ENCODE measurements at places on chromosomes 12 and 14. TPM values are rescaled to one million over a fixed set of nuclear protein-coding genes. Genes with fewer than 3 reads are reported as not detected.

BICDL1 gene
- polyA plus RNA-seq, result 14.9 TPM

- no peak for DNase-seq
- no peaks in the 10 kb centered on the region for H3K4me1 ChIP-seq
- H3K4me3 ChIP-seq, result no peak overlapping the region
- no peaks in the 10 kb centered on the region for H3K36me3 ChIP-seq
These were observed 110.6 kb downstream of the PRMT8 start for GRCh38 chr12:3601461-3602150.

GRCh38 chr14:38129705-38130104 lies 78.0 kb upstream of the SSTR1 start:
- DNase-seq, result no peak
- H3K27ac ChIP-seq, result no peak overlapping the region
- H3K4me1 ChIP-seq, result no peaks in the 10 kb centered on the region
- H3K4me3 ChIP-seq, result no peak overlapping the region
- H3K27me3 ChIP-seq, result no peaks in the 10 kb centered on the region
- H3K36me3 ChIP-seq, result no peaks in the 10 kb centered on the region

- peaks cover 5% of the 10 kb centered on the region for H3K27me3 ChIP-seq
- no peak overlapping the region for H3K27ac ChIP-seq
- no peaks in the 10 kb centered on the region for H3K4me1 ChIP-seq
- DNase-seq, result no peak
- no peak overlapping the region for H3K4me3 ChIP-seq
These were observed 7.4 kb downstream of the OAS2 start for GRCh38 chr12:112985642-112986290.

TTC7B gene
- polyA plus RNA-seq, result 12.2 TPM

- no peak for DNase-seq
These were observed 328.7 kb downstream of the DPF3 start for GRCh38 chr14:72565149-72565559.

PLEKHG7 gene
- polyA plus RNA-seq, result 0.54 TPM

DNA sequence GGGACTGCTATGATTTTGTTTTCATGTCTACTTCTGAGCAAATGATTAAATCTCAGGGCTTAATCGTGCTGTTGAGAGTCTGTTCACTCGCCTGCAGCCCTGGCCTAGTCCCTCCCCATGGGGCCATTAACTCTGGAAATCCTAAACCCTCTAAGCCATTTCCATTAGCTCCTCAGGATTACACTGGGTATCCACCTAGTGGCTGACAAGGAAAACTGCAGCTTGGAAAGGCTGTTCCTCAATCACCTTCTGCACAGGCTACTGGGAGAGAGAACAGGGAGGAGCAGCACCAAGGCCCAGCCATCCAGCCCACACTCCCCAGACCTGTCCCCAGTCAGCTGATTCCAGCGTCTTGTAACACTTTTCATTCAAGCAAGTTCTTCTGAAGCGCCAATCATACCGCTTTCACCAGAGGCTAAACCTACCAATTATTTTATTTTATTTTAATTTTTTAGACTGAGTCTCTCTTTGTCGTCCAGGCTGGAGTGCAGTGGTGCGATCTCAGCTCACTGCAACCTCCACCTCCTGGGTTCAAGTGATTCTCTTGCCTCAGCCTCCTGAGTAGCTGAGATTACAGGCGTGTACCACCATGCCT lies 48.7 kb downstream of the NEUROD4 start:
- H3K36me3 ChIP-seq, result no peaks in the 10 kb centered on the region
- peak; percentile 3 for DNase-seq
- H3K4me1 ChIP-seq, result no peaks in the 10 kb centered on the region
- H3K27me3 ChIP-seq, result peaks cover 6% of the 10 kb centered on the region

NEUROD4 gene
- 0.01 TPM for polyA plus RNA-seq

PSEN1 gene
- polyA plus RNA-seq, result 104 TPM

GRCh38 chr12:98478606-98479005 lies 36.8 kb upstream of the TMPO start:
- H3K27me3 ChIP-seq, result no peaks in the 10 kb centered on the region
- no peaks in the 10 kb centered on the region for H3K4me1 ChIP-seq
- H3K27ac ChIP-seq, result no peak overlapping the region
- no peaks in the 10 kb centered on the region for H3K36me3 ChIP-seq

EIF2S3B gene
- polyA plus RNA-seq, result 2.8 TPM

- peaks cover 41% of the 10 kb centered on the region for H3K4me1 ChIP-seq
- peak overlapping the region; percentile 59 for H3K27ac ChIP-seq
- peak; percentile 85 for DNase-seq
- H3K36me3 ChIP-seq, result peaks cover 3% of the 10 kb centered on the region
- H3K4me3 ChIP-seq, result no peak overlapping the region
- H3K27me3 ChIP-seq, result no peaks in the 10 kb centered on the region
These were observed 4.4 kb downstream of the AMHR2 start for GRCh38 chr12:53427905-53428594.

- H3K4me1 ChIP-seq, result no peaks in the 10 kb centered on the region
- H3K27ac ChIP-seq, result no peak overlapping the region
These were observed 76.7 kb downstream of the TMEM121 start for GRCh38 chr14:105602799-105603793.

DNA sequence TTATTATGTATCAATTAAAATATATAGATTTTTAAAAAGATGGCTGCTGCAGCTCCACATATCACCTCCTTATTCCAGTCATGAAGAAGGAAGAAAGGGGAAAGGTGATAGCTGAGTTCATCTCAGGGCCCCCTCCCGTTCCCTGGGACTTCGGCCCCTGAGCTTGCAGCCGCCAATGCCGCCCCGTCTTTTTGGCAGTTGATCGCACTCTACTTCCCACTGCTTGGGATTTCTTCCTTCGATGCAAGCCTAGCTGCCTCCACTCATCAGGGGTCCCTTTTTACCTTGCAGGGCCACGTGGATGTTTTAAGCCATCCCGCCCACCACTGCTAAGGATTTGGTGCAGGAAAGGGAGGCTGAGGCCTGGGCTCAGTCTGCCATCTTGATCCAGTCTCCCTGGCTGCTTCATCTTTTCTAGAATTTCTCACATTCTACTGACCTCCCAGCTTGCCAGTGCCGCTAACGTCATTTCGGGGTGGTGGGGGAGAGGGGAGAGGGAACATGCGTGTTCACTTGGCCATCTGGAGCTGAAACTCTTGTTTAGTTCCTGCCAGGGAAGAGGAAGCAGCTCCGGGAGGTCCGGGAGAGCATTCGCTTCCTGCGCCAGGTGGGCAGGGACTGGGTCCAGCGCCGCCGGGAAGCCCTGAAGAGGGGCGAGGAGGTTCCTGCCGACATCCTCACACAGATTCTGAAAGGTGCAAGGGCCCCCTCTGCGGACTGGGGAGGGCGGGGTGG lies 31.3 kb downstream of the CYP46A1 start:
- H3K4me3 ChIP-seq, result no peak overlapping the region
- no peaks in the 10 kb centered on the region for H3K36me3 ChIP-seq
- DNase-seq, result no peak
- no peak overlapping the region for H3K27ac ChIP-seq

DNA sequence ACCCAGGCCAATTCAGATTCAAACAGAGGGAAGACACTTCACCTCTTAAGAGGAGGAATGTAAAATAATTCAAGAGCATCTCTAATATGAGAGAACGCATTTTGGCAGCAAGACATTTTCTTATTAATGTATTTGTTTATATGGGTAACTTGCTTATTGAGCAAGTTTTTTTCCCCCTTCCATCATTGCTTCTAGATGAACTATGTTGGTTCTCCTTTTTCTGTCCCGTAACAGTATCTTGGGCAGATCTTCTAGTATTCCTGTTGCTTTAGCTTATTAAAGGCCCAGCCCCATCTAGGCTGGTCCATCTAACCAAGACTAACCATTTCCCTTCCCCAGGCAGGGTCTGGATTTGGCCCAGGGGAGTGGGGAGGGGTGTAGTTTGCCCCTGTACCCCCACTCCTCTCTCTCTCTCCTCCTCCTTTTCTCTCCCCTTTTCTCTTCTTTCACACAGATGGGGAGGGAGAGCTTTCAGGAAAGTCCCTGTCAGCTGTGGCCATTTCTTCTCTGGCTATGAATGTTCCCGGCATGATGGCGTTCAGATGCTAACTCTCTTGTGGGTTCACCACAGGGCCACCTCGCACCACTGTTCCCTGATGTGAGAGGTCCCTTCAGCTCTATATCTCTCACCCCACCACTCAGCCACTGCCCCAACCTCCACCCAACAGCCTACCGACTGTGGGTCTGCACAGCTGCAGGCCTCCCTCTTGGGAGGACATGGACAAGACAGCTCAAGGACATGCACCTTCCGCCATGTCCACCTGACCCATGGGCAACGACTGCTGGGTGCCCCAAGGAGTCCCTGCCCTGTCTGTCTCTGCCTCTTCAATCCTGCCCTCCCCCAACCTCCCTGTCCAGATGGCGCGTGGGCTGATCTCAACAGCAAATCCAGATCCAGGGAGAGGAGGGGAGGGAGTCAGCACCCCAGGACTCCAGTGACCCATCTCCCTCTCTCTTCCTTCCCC lies 15.8 kb upstream of the RPS6KL1 start:
- H3K36me3 ChIP-seq, result peaks cover 11% of the 10 kb centered on the region
- H3K4me3 ChIP-seq, result no peak overlapping the region
- H3K27me3 ChIP-seq, result no peaks in the 10 kb centered on the region
- no peak for DNase-seq
- no peaks in the 10 kb centered on the region for H3K4me1 ChIP-seq
- H3K27ac ChIP-seq, result no peak overlapping the region

Data from large intestine (tissue), 12 donors.